HS-5 (cell line): ENCODE measurements at places on chromosomes 2 and 18.

GRCh38 chr18:69774831-69775230 lies 172.8 kb downstream of the CD226 start:
- no peak for DNase-seq

GRCh38 chr2:108895188-108895587 lies 93.8 kb downstream of the EDAR start:
- DNase-seq = no peak

- no peak for DNase-seq
Observed at GRCh38 chr2:207078186-207078798, 87.5 kb downstream of the KLF7 start.

- DNase-seq = no peak
Observed at GRCh38 chr2:164449706-164450105, 171.6 kb downstream of the GRB14 start.

DNA sequence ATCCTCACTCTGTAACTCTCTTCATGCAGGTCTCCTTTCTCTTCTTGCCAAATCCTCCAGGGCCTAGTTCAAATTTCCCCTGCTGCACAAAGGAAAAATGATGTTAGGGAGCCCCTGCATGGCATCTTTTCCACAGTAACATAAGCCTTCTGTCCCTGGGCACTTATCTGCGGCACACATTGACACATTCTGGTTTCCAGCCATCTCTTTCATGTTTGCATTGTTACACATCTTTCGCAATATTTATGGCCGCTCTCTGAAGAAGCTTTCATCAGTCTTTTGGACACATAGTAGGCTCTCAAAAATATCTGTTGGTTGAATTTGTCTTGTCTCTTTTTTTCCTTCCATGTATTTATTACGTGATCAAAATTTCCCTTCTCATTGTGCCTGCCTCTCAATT lies 1806.1 kb upstream of the PIK3C3 start:
- DNase-seq = no peak

DNA sequence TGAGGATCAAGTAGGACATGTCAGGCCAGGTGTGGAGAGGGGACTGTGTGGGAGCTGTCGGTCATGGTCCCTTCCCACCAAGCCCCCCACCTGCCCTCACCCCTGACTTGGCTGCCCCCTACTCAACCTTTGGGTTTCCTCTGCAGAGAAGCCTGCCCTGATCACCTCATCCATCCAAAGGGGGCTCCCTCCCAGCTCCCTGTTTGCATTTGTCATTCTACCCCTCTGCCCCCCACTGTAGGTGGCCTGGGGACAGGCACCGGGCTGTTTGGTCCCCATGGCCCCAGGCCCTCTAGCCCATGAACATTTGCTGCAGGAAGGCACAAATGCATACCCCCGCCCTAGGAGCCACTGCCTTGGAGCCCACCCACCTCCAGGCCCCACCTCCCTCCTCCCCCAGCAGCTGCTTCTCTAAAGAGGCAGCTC lies 115.0 kb downstream of the SMAD7 start:
- no peak for DNase-seq

GRCh38 chr18:24267878-24268277 lies 129.0 kb downstream of the CABYR start:
- DNase-seq = no peak

DNA sequence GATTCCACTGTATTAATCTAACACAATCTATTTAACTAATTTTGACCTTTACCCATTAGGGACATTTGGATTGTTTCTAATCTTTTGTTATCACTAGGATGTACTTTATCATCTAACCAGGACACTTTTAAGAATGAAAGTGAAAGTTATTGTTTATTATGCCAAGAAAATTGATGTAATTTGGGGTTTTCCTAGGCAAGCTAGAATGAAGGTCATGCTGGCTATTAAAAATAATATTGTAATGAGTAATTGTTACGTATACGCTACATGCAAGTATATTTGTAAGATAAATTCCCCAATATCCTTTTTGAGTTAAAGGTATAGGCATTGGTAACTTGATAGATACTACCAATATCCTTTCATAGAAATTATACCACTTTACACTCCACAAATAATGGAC lies 74.6 kb downstream of the COL5A2 start:
- no peak for DNase-seq

GRCh38 chr2:121809607-121810006 lies 54.2 kb downstream of the TSN start:
- DNase-seq = no peak

DNA sequence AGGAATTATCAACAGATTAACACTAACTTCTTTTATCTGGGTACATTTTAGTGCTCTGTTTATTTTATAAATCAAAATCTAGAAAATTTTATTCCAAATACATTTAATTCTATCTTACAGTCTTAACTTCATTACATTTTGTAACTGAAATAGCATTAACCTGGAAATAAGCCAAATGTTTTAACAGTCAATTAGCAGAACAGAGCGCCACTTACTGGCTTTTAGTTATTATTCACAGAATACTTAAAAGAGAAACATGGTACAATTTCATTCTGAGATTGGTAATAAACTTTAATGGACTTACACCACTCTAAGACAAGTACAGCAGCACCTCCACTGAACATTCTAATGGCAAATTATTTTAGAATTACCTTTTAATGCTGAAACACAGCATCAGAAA lies 38.6 kb downstream of the SS18 start:
- no peak for DNase-seq

- no peak for DNase-seq
Observed at GRCh38 chr2:98383166-98383565, 36.9 kb downstream of the CNGA3 start.
